H4 (cell line): ENCODE measurements at places on chromosomes 16 and 17. TPM values are rescaled to one million over a fixed set of nuclear protein-coding genes. Genes with fewer than 3 reads are reported as not detected.
A peak's percentile ranks its signal among the peaks of the same experiment; 100 is the strongest.

- DNase-seq = no peak
Observed at GRCh38 chr17:81251709-81252301, 12.7 kb downstream of the NDUFAF8 start.

- no peak for DNase-seq
Observed at GRCh38 chr16:8768692-8769091, 28.7 kb downstream of the TMEM186 start.

DNA sequence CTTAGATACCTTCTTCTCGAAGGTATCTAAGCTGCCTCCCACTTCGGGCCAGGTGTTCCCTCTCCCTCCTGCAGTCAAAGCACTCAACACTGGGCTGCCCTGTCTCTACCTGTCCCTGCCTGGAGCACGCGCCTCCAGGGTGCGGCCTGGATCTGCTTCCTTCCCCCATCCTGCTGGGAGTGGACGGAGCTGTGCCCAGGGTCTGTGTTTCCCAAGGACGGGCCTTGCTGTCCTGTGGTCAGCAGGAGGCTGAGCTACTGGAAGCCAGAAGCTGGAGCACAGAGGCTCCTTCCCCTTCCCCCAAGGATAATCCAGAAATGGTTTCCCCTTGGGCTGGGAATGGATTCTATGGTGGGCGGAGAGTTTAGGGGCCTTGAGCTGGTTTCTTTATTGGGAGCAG is 16.7 kb downstream of the LLGL2 start:
- DNase-seq = no peak

GRCh38 chr16:67148656-67149275 is 2.0 kb downstream of the B3GNT9 start:
- DNase-seq = no peak

DNA sequence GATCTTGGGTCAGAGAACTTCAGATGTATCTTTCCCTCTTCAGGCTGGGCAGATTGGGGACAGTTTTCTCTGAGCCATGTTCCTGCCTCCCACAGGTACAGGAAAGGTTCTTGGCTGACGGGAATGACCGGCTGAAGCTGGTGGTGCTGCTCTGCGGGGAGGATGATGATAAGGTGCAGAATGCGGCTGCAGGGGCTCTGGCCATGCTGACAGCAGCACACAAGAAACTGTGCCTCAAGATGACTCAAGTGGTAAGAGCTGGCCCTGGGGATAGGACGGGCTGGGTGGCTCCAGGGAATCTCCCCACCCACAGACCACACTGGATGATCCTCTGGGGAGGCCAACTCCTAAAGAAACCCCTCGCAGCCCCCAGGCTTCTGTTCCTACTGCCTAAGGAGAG is 10.9 kb downstream of the SLC35G3 start:
- no peak for DNase-seq

DNA sequence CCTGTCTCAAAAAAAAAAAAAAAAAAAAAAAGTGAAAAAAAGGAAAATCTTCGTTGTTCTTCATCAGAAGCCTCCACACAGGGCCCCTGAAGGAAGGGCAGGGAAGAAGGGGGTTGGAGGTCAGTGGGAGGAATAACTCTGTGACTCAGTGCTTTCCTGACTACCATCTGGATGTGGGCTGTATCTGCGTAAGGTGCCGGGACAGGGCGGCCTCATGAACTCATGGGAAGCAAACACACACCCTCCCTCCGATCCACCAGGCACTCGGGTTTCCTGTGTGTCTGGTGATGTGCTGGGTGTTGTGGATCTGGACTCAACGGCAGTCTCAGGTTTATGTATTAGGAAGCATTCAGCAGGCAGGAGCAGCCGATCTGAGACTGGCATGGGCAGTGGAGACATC is 691.6 kb downstream of the WWOX start:
- peak; percentile 16 for DNase-seq

DNA sequence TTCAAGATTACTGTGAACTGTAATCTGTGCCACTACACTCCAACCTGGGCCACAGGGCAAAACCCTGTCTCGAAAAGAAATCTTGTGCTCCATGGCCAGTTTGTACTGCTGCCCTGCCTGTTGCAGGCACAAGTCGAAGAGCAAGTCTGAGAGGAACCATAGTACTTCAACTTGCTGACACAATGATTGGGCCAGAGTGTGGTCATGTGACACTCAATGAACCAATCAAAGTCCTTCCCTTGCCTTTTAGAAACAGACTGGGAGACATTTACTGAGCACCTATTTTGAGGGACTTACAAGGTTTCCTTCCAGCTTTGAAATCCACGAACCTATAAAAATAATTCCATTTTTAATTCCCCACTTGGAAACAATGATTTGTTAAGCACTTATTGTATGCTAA is 39.8 kb upstream of the TMC5 start:
- DNase-seq = no peak

GRCh38 chr16:79571903-79572535 is 28.5 kb downstream of the MAF start:
- DNase-seq = no peak

- DNase-seq = no peak
Observed at GRCh38 chr16:55686671-55687070, 30.9 kb downstream of the SLC6A2 start.

DNA sequence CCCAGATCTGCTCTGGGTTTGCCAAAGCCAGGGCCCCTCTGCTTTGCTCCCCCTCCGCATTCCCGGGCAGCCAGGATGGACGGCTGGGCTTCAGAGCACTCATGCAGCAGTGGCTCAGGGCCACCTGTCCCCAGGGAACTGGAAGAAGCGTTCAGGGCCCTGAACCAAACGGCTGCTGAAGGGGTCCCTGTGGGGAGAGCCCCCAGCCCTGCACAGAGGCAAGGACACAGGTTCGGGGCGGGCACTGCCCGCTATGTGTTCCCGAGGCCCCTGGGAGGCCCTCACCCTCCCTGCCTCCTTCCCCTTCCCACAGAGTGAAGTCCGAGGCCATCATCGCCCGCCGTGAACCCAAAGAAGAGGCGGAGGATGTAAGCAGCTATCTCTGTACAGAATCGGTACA is 10.4 kb downstream of the NME3 start:
- DNase-seq = no peak

DNA sequence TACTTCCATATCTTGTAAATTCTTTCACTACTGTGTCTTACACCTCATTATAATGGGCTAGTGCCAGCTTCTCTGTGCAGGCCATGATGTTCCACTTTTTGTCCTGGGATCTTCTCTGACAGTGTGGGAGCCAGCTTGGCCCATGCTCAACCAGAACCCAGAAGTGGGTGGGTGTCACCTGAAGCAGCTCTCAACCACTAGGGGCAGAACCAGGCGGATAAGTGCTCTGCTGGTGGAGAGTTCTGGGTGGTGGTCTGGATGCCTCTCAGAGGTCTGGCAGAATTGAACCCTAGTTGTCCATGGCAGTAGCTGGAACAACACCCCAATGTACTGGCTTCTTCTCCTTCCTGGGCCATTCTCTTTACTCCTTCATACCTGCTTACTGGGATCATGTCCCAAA is 254.1 kb upstream of the N4BP1 start:
- DNase-seq = no peak

DNA sequence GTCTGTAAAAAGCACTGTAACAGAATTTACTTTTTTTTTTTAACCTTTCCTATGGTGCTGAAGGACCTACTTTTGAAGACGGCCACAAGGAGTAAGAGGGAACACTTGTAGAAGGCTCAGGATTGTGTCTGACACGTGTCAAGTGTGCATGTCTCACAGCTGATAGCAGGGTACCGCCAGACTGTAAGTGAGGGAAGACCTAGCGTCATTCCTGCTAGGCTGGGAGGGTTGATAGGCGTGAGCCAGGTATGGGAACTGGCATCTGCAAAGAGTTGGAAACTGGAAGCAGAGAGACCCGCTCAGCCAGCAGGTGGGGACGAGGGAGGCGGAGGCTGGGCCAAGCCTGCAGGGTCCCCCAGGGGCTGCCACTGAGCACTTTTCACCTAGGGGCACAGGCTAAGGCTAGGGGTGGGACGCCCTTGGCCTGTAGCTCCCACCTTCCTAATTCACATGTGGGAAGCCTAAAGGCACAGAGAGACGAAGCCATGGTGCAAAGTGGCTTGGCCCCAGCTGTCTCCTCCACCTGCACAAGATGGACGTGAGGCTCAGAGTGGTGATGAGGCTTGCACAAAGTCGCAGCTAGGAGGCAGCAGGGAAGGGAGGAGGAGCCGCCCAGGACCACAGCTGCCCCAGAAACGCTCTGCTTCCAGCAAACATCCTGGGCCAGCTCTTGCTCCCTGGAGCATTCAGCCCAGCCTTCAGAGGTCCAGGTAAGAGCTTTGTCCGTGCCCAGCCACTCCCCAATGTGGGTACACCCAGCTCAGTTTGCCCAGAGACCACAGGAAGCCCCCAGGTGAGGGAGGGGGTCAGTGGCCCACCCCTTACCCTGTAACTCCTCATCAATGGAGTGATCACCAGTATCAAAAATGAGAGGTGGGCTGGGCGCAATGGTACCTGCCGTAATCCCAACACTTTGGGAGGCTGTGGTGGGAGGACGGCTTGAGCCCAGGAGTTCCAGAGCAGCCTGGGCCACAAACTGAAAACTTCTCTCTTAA is 18.9 kb downstream of the VASN start:
- DNase-seq = no peak

DNA sequence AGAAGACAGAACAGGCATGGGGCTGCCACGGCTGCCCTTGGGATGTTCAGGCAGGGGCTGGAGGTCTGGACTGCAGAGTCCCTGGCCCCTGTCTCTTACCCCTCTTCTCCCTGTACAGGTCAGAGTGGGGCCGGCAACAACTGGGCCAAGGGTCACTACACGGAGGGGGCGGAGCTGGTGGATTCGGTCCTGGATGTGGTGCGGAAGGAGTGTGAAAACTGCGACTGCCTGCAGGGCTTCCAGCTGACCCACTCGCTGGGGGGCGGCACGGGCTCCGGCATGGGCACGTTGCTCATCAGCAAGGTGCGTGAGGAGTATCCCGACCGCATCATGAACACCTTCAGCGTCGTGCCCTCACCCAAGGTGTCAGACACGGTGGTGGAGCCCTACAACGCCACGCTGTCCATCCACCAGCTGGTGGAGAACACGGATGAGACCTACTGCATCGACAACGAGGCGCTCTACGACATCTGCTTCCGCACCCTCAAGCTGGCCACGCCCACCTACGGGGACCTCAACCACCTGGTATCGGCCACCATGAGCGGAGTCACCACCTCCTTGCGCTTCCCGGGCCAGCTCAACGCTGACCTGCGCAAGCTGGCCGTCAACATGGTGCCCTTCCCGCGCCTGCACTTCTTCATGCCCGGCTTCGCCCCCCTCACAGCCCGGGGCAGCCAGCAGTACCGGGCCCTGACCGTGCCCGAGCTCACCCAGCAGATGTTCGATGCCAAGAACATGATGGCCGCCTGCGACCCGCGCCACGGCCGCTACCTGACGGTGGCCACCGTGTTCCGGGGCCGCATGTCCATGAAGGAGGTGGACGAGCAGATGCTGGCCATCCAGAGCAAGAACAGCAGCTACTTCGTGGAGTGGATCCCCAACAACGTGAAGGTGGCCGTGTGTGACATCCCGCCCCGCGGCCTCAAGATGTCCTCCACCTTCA is 11.7 kb downstream of the TUBB3 start:
- peak; percentile 19 for DNase-seq

DNA sequence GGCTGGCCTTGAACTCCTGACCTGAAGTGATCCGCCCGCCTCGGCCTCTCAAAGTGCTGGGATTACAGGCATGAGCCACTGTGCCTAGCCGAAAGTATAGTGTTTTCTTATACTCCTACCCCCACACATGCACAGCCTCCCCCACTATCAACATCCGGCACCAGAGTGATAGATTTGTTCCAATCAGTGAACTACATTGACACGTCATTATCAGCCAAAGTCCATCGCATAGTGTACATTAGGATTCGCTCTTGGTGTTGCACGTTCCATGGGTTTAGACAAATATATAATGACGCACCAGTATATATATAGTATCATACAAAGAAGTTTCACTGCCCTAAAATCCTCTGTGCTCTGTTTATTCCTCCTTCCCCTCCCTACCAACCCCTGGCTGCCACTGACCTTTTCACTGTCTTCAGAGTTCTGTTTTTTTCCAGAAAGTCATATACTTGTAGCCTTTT is 11.9 kb upstream of the TM4SF5 start:
- DNase-seq = no peak

- no peak for DNase-seq
Observed at GRCh38 chr16:87126403-87127025, 190.7 kb downstream of the C16orf95 start.

GRCh38 chr16:369866-370436 is 387 bp downstream of the MRPL28 start:
- DNase-seq = no peak

GRCh38 chr17:59287891-59288290 is 43.6 kb upstream of the YPEL2 start:
- no peak for DNase-seq

- DNase-seq = no peak
Observed at GRCh38 chr16:2809149-2809760, 7.8 kb upstream of the PRSS21 start.

DNA sequence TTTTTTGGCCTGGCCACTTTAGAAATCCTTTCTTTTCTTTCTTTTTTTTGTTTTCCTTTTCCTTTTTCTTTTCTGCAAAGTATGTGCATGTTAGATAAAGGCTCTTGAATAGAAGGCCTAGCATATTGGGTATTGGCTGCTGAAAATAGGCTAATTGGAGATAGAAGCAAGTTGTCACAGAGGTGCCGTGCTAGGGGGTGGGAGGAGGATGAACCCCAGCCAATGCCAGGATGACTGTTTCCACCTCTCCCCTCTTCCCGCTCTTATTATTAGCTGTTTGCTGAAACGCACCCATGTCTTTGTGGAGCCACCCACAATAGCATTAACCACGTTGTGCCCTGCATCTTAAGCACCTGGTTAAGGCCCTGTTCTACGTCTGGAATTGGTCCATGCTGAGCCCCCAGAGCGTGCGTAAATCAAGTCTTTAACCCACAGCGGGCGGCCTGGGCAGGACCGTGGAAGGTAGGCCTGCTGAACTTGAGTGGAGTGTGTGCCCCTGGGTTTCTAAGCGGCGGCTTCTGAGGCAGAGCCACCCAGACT is 123.6 kb downstream of the MSI2 start:
- DNase-seq = no peak

- DNase-seq = no peak
Observed at GRCh38 chr16:15506441-15506840, 72.1 kb downstream of the BMERB1 start.

DNA sequence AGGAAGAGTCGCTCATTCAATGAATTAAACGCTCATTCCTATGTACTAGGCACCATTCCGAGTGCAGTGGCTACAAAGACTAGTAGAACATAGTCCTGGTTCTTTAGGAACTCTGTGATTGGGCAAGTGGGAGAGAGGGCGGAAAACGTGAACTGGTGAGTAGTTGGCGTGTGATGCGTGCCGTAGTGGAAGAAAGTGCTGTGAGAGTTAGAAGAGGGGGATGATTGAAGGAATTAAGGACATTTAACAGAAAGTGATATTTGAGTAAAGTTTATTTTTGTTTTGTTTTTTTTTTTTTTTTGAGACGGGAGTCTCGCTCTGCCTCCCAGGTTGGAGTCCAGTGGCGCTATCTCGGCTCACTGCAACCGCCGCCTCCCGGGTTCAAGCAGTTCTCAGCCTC is 7.9 kb upstream of the SLFN14 start:
- DNase-seq = peak; percentile 19

GRCh38 chr17:71446645-71447437 is 674.0 kb upstream of the SOX9 start:
- no peak for DNase-seq

CMTM4 gene
- 22.7 and 23.4 TPM in 2 replicates for total RNA-seq

KRT33A gene
- total RNA-seq = not detected in 2 replicates

ARL4D gene
- 6.1 and 8.4 TPM in 2 replicates for total RNA-seq

SMTNL2 gene
- total RNA-seq = 0.08 TPM in 1 of 2 replicates, not detected in the other

SLFN14 gene
- not detected in 2 replicates for total RNA-seq

LRRC59 gene
- 201 and 234 TPM in 2 replicates for total RNA-seq

PRSS21 gene
- total RNA-seq = not detected in 2 replicates

CARD14 gene
- 0.15 TPM in 1 of 2 replicates, not detected in the other for total RNA-seq

P2RX5 gene
- total RNA-seq = not detected in 2 replicates

KCNJ2 gene
- total RNA-seq = 0.12 TPM in 1 of 2 replicates, not detected in the other

PRSS36 gene
- total RNA-seq = 0.12 TPM in 1 of 2 replicates, not detected in the other

DNAAF8 gene
- 0.62 and 6.4 TPM in 2 replicates for total RNA-seq
